ENCODE measurements at places on chromosomes 6 and 20.
A peak's percentile ranks its signal among the peaks of the same experiment; 100 is the strongest.

- peak; percentile 25 for DNase-seq
Observed at GRCh38 chr20:16701296-16701695, 28.5 kb upstream of the SNRPB2 start.

DNA sequence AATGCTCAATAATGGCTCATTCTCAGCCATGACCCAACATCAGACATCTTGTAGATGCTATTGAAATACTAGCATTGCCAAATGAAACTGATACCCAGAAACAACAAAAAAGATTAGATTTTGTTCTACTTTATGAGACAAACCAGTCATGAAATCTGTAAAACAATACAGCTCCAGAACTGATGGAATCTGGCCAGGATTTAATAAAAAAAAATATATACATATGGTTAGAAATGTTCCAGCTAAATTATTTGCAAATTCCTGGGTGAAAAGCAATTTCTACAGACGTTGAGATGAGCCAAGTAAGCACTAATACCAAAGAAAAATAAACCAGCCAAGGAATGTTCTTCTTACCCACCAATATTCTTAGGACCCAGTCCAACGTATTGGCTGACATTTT lies 201.3 kb downstream of the EPHA7 start:
- no peak for DNase-seq

- DNase-seq, result no peak
Observed at GRCh38 chr6:16420337-16420714, 181.9 kb downstream of the GMPR start.

GRCh38 chr20:18694071-18694470 lies 106.2 kb downstream of the DTD1 start:
- DNase-seq, result no peak

- DNase-seq, result no peak
Observed at GRCh38 chr6:441126-441920, 49.8 kb downstream of the IRF4 start.

DNA sequence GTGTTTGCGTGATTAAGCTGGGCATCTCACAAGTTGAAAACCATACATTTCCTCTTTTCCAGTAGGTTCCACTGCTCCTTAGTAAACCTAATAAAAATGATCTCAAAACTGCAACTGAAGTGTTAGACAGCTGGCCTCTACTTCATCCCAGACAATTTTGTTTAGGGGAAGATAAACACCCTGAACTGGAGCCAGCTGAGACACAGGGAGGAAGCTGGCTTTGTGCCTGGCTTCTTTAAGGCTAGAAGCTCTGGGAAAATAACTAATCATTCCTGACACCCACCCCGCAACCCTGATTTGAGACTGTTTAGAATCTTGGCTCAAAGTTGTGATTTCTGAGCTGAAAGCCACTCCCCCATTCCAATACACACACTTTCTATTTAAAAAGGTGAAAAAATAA lies 11.6 kb downstream of the PTPRT start:
- no peak for DNase-seq

DNA sequence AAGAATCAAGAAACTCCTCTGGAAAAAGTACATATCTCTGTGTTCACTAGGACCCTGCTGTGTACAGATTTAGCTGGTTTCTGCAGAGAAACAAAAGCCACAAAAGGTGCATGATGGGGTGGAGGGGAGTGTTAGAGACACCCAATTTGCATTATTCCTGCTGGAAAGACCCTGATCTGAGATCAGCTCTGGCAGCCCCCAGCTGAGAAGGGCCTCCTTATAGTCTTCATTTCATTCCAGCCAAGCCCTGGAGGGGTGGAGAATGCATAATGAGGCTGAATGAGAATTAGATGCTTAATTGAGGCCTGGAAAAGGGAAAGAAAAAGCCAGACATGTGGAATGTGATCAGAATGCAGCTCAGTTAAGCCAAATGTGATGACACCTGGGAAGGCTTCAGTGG lies 545.6 kb downstream of the KIF16B start:
- no peak for DNase-seq

GRCh38 chr6:138465007-138465645 lies 34.2 kb downstream of the NHSL1 start:
- peak; percentile 96 for DNase-seq

- no peak for DNase-seq
Observed at GRCh38 chr6:42171813-42172581, 1.2 kb upstream of the GUCA1A start.

DNA sequence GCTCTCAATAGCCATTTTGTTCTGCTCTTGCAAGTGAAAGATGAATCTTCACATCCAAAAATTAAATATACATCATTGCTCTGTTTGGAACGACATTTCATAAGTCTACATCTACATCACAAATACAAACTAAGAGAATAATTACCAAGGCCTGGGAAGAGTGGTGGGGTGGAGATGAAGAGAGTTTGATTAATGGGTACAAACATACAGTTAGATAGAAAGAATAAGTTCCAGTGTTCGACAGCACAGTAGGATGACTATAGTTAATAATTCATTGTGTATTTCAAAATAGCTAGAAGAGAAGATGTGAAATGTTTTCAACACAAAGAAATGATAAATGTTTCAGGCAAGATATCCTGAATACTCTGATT lies 38.0 kb upstream of the CAP2 start:
- DNase-seq, result no peak

DNA sequence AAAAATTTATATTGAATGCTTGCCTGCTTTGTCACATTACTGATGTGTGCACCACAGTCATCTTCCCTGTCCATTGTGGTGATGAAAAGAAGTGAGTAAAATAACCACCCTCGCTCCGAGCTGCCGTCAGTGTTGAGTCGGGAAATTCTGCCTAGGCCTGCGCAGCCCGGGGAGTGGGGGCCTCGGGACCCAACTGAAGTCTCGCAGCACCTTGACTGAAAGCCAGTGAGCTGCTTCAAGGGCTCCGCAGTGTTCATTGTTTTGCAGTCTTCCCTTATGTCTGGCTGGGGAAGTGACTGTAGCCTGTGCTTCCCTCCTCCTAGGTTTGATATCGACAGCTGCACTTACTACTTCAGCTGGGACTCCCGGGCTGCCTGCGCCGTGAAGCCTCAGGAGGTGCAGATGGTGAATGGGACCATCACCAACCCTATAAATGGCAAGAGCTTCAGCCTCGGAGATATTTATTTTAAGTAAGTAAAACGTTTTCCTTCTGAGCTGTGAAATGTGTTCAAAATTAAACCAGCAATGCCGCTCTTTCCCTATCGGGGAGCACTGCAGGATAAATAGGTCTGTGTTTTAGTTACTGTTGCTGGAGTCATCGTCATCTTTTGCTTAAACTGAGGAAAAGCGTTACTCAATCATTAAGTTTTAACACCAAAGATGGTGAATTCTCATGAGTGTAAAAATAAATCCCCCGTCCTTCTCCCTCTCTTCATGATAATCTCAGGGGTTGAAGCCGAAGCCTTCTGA lies 32.7 kb upstream of the SLC22A1 start:
- DNase-seq, result no peak
